Fibroblast of skin of back (primary cell): ENCODE measurements at places on chromosomes 4 and X.

DNA sequence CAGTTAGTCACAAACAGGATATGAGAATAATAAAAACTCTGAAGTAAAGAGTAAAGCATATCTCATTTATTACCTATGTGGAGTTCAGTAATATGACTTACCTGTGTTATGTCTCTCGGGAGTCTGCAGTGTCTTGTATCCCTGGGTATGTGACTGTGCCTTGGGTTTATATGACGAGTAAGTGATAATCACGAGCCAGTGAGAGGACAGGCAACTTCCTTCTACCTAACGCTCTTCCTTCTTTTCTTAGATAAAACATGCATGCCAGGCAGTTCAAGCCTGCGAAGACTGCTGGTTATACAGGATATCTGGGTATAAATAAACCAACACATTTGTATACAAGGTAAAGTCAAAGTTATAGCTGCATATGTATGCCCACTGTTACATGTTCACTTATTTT lies at the start of gene HPGDS:
Gene HPGDS (minus strand): TSS at position 143 of the 400 bp plus-strand sequence. CDS start 8,207 bp downstream, outside the sequence.
- no peak for DNase-seq

- DNase-seq = no peak
Measured at GRCh38 chr4:149702414-149703293, 113.0 kb downstream of the IQCM start.

GRCh38 chrX:152637649-152638442 lies at the start of gene GABRQ:
TSS of gene GABRQ (plus strand) at chrX:152637895. CDS start at chrX:152638203, 308 bp downstream.
- peak; percentile 35 for DNase-seq

GRCh38 chrX:150676221-150676620 lies 17.0 kb upstream of the MTMR1 start:
- no peak for DNase-seq

- peak; percentile 67 for DNase-seq
Measured at GRCh38 chr4:17475481-17475880, 36.4 kb downstream of the QDPR start.

DNA sequence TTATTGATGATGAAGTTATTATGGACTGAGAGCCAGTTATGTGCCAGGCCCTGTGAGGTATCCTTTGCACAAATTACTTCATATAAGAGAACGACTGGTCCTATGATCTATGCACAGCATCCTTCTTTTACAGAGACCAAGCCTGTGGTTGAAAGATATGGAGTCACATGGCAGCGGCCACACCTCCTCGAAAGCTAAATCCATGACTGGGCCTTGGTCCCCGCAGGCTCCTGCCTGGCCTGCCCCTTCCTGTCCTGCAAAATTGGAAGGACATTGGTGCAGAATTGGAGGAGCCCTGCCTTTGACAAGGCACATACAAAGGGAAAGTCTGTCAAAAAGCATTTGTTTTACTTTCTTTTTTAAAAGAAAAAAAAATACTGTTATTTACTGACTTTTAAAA lies 18.3 kb downstream of the SORBS2 start:
- no peak for DNase-seq

DNA sequence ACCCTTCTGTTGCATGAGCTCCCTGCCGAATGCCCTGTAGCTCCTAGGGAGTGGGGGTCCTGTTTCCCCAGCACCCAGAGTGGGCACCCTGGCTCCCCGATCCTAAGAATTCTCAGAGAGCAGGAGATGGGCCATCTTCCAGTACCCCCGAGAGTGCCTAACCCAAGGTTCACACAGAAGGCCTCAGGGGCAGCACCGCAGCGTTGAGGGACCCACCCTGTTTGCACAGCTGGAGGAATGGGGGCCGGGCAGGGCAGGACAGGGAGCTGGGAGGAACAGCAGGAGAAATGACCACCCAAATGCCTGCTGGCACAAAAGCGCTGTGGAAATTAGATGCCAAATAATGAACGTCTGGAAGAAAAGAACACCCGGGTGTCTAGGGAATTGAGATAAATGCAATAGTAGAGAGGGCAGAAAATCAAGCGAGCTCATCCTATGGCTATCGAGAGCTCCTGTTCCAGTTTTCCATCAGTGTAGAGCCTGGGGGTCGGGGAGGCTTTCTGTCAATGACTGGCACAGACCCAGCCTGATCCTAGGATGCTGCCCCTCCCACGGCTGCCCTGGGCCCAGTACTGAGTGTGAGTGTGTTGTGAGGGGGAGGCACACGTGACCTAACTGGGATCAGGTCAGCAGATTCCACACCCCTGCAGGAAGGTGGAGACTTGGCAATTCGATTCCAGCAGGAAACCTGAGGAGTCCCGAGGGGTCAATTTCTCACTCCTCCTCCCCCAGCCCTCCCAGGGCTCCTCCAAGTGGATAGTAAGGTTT lies 25.7 kb downstream of the SEPTIN6 start:
- no peak for DNase-seq

DNA sequence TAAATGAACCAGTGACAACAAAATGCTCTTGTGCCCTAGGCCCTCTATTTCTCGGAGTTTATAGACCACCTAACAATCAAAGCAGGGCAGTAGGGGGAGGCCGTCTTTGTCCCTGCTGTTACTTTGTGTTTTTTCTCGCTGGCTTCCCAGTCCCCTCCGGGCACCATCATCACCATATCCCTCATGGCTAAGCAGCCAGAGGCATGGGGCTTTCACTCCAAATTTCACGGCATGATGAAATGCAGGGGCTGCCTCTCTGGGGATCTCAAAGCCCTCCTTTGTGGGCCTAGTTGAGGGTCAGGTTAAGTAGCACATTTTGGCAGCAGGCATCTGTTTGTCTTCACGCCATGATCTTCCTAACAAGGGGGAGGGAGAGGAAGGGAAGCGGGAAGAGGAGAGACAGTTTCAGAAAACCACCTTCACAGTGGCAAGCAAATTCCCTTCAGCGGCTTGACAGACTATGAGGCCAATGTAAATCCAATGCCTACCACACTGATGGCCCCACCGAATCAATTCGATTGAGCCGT lies 91.9 kb downstream of the ANOS1 start:
- DNase-seq = no peak

DNA sequence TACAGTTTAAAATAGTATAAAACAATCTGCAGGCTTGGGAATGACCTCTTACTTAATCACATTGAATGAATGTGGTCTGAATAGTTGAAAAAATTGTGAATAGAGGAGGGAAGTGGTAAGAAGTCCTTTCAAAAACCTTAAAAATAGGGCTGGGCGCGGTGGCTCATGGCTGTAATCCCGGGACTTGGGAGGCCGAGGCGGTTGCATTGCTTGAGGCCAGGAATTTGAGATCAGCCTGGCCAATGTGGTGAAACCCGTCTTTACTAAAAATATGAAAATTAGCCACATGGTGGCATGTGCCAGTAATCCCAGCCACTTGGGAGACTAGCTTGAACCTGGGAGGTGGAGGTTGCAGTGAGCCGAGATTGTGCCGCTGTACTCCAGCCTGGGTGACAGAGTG lies 36.5 kb downstream of the HERC3 start:
- no peak for DNase-seq

DNA sequence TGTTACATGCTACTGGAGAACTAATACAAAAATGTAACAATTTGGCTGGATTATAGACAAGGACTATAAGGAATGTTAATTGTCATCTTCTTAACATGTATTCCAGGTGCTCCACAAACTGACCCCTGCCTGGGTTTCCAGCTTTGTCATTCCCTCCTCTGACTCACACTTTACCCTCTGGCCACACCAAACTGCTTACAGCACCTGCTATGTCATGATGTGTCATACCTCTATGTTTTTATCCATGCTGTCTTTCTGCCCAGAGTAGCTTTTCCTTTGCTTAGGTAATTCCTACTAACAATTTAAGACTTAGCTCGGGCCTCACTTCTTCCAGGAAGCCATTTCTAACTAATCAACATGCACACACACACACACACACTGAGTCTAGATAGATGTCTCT lies 14.0 kb upstream of the SHROOM4 start:
- no peak for DNase-seq

DNA sequence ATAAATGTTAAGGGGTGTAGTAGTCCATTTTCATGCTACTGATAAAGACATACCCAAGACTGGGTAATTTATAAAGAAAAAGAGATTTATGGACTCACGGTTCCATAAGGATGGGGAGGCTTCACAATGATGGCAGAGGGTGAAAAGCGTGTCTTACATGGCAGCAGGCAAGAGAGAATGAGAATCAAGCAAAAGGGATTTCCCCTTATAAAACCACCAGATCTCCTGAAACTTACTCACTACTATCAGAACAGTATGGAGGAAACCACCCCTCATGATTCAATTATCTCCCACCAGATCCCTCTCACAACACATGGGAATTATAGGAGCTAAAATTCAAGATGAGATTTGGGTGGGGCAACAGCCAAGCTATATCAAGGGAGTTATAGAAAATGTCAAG lies 329.2 kb downstream of the DTHD1 start:
- no peak for DNase-seq

DNA sequence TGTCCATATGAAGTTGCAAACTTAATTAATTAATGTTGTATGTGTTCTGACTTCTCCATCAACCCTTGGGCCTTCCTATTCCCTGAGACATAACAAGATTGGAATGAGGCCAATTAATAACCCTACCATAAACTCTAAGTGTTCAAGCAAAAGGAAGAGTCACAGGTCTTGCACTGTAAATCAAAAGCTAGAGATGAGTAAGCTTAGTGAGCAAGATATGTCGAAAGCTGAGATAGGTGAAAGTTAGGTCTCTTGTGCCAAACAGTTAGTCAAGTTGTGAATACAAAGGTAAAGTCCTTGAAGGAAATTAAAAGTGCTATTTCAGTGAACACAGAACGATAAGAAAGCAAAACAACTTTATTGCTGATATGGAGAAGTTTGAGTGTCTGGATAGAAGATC lies 58.2 kb upstream of the GPRIN3 start:
- DNase-seq = no peak

DNA sequence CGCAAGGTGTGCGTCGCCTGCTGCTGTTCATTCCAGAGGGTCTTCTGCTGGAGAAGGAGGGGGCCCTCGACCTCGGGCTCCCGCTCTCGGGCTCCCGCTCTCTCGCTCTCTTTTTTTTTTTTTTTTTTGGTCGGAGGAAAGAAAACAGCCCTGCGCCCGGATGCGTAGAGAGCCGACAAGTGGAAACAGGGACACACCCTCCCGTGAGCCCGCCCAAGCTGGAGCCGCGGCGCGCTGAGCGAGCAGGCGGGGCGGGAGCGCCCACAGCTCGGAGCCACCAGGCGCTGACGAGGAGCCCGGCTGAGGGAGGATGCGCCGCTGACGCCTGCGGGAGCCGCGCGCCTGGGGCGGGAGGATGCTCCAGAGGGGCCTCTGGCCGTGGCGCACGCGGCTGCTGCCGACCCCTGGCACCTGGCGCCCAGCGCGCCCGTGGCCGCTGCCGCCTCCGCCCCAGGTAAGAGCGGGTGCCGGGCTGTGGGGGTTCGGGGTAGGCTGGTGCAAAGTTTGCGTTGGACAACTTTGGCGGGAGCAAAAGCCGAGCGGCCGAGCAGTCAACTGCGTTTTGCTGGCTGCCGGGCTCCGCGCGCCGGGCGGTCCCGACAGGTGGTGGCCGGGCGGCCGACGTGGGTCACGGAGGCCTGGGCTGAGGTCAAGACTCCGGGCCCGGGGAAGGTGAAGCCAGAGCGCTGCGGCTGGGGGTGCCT lies at the start of gene MCUB:
Gene MCUB (plus strand): TSS at position 264 of the 704 bp plus-strand sequence. CDS start 92 bp downstream, at position 356.
- DNase-seq = peak; percentile 90

GRCh38 chr4:39526765-39527295 lies 409 bp downstream of the UGDH start:
- DNase-seq = no peak

GRCh38 chr4:40255393-40256281 lies 58.8 kb downstream of the RHOH start:
- DNase-seq = peak; percentile 95

GRCh38 chr4:183321516-183321915 lies 710 bp downstream of the CLDN24 start:
- no peak for DNase-seq

DNA sequence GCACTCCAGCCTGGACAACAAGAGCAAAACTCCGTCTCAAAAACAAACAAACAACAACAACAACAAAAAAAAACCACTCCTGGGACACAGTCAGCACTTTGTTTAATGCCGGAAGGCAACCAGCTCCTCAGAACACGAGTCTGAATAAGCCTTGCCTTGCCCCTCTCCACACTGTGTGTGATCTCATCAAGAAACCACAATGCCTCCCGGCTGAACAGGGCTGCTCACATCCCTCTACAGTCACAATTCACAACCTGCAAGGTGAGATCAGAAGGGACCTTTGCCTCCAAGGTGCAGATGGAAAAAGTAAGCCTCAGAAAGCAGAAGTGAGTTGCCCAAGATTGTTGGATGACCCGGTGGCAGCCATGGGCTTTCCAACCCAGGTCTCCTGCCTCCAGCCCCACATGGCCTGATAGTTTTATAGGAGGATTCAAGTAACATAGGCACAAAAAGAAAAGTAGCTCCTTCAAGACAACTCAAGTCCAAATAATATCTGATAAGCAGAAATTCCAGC lies 80.8 kb downstream of the JAKMIP1 start:
- DNase-seq = no peak

GRCh38 chr4:8870647-8871416 lies 807 bp downstream of the HMX1 start:
- DNase-seq = no peak

GRCh38 chr4:176845636-176846035 lies 52.9 kb upstream of the VEGFC start:
- DNase-seq = peak; percentile 61

DNA sequence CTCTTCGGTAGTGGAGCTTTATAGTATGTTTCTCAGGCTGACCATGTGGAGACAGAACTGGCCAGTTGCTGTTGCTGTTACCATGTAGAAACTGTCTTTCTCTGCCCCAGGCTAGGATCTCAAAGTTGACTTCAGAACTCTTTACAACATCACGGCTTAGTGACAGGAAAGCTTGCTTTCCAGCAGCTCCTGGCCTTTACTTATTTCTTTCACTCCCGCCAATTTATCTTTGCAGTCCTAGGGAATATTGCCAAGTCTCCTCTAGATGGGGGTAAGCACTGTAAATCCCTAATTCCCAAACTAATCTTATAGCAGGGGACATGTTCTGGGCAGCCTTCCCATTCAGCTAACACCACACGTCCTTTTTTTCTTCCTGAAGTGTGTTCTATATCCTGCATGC lies 631.6 kb downstream of the SPRY1 start:
- no peak for DNase-seq

GRCh38 chrX:13791559-13791958 lies 25.3 kb downstream of the GPM6B start:
- DNase-seq = no peak

- DNase-seq = no peak
Measured at GRCh38 chrX:18666614-18667013, 5.3 kb downstream of the RS1 start.

DNA sequence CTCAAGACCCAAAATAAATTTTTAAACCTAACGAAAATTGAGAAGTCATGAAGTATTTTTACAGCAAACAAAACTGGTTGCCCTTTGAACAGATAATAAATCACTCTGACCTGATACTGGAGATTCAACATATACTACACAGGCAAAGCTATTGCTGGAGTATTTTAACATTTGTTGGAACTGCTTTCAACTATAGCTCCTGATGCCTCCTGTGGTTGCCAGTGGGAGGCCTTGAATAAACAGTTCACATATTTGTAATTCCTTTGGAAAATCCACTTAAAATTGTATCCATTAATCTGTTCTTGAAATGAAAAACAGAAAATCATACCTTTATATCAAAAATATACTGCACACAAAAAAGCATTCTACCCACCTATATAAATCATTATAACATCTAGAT lies 605.1 kb downstream of the KCTD8 start:
- DNase-seq = peak; percentile 2

- no peak for DNase-seq
Measured at GRCh38 chr4:182866746-182867145, 50.4 kb downstream of the DCTD start.

- no peak for DNase-seq
Measured at GRCh38 chrX:101383679-101384205, 2.2 kb downstream of the BTK start.
